Suprapubic skin (tissue), 4 donors: ENCODE measurements at places on chromosomes 1 and 21. TPM values are rescaled to one million over a fixed set of nuclear protein-coding genes. Genes with fewer than 3 reads are reported as not detected.

DNA sequence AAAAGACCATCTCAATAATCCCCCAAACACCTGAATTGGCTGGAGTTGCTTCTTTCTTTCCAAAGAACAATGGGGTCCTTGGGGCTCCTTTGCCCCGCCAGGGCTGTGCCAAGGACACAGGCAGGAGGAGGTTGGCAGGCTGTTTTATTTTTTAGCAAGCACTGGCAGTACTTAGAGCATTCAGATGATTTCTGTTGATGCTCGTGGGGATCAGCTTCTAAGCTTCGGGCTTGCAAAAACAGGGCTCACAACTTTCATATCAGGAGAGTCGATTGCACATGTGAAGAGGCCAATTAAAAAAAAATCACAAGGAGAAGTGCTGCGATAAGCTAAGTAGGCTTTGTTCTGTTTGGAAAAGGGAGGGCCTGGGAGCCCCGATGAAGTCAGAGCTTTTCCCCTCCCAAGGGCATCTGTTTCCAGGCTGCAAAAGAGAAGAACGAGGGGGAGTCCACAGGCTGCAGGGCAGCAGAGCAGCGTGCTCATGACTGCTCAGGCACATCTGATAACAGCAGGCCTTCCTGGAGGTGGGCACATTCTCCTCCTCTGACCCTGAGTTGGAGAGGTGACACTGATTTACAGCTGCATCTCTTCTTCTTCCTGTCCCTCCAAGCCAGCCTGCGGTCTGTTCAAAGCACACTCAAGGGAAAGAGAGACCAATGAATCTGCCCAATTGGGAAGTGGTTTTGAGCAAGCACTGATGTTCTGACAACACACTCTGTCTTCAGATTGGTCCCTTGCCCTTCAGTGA is 27.3 kb upstream of the BCAR3 start:
- no peak overlapping the region for H3K27ac ChIP-seq
- no peaks in the 10 kb centered on the region for H3K36me3 ChIP-seq
- no peak overlapping the region for H3K4me3 ChIP-seq
- H3K27me3 ChIP-seq: no peaks in the 10 kb centered on the region

- peak; percentile 59 for DNase-seq
- H3K27ac ChIP-seq: no peak overlapping the region
- H3K4me1 ChIP-seq: no peaks in the 10 kb centered on the region
- H3K27me3 ChIP-seq: no peaks in the 10 kb centered on the region
These were observed 24.9 kb downstream of the SETD4 start for GRCh38 chr21:36035381-36035791.

DNA sequence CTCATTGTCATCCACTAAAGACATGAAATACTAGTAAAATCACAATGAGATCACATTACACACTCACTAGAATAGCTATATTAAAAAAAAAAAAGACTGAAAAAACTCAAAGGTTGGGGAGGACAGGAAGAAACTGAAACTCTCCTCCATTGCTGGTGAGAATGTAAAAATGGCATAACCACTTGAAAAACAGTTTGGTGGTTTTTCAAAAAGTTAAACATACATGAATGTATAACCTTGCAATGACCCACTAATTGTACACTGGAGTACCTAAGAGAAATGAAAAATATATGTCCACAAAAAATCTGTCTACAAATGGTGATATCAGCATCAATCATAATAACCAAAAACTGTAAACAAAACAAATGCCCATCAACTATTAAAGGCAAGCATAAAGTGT is 44.0 kb downstream of the NRIP1 start:
- H3K4me3 ChIP-seq: no peak overlapping the region
- DNase-seq: no peak
- H3K27ac ChIP-seq: no peak overlapping the region
- H3K36me3 ChIP-seq: no peaks in the 10 kb centered on the region
- no peaks in the 10 kb centered on the region for H3K4me1 ChIP-seq
- no peaks in the 10 kb centered on the region for H3K27me3 ChIP-seq

Gene AVPR1B
- total RNA-seq: not detected

DNA sequence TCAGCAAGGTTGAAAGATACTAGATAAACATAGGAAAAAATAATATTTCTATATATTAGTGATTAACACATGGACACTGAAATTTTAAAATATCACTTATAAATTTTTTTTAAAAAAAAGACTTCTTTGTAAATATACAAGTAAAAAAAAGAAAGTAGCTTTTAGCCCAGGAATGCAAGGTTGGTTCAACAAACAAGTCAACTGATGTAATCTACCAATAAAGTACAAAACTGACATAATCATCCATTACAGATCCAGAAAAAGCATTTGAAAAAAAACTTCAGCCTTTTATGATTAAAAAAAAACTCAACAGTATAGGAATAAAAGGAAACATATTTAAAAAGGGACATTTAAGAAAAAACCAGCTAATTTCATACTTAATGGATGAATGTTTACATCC is 48.4 kb downstream of the TRMT1L start:
- H3K27ac ChIP-seq: no peak overlapping the region
- no peak for DNase-seq
- no peaks in the 10 kb centered on the region for H3K27me3 ChIP-seq
- no peak overlapping the region for H3K4me3 ChIP-seq

Gene RGSL1
- total RNA-seq: not detected

Gene CELSR2
- total RNA-seq: 106 TPM

Gene HRNR
- not detected for total RNA-seq

Gene SFN
- 364 TPM for total RNA-seq

Gene CYP2J2
- 5.5 TPM for total RNA-seq
